Common myeloid progenitor, CD34-positive (primary cell): ENCODE measurements at places on chromosomes 12 and 14.
A peak's percentile ranks its signal among the peaks of the same experiment; 100 is the strongest.

DNA sequence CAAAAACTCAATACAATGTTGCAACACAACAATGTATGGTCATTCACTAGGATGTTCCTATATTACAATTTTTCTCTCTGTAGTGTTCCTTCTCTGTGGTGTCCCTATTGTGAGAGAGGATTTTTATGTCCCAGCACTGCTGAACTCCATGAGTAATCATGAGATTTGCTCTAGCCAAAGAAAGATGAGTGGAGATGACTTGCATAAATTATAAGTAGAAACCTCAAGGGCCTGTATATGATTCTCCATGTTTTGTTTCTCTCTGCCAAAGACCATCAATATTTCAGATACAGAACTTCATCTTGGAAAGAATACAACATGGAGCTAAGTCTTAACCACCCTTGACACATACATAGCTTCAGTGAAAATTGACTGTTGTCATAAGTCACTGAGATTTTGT lies 579.1 kb downstream of the TMTC2 start:
- no peak for DNase-seq

GRCh38 chr12:28367326-28367725 lies 177.1 kb downstream of the CCDC91 start:
- no peak for DNase-seq

DNA sequence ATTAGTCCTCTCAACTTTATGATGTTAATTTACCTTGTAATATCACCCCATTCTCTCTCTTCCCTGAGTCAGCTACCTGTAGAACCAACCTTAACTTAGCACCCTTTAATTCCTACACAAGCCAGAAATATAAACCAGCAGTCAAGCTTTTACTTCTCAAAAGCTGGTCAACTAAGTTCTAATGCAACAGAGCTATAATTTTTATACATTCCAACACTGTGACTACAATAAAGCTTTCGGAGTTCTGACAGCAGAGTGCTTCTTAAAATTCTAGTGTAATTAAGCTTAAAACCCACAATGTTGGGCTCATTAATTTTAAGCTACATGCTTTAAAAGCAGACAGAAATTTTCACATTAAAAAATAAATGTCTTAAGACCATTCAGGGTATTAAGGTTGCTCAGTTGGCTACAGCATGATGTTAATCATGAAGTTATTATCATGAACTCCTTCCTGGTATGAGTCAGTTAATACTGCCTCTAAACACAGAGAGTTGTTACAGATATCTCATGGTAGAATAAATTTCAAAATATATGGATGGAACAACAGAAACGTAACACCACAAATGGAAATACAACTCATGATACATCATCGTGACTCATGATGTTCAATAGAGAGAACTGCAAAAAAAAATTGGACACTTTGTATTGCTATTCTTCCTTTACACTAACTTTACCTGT lies 126.7 kb downstream of the EPS8 start:
- DNase-seq = peak; percentile 4

- DNase-seq = no peak
Observed at GRCh38 chr14:24389226-24389848, 9.5 kb upstream of the NYNRIN start.

- peak; percentile 68 for DNase-seq
Observed at GRCh38 chr12:80412343-80412953, 31.6 kb upstream of the PTPRQ start.

- peak; percentile 19 for DNase-seq
Observed at GRCh38 chr14:31122098-31122611, 85.4 kb downstream of the HECTD1 start.

- no peak for DNase-seq
Observed at GRCh38 chr12:94225947-94226630, 77.7 kb downstream of the PLXNC1 start.

GRCh38 chr12:66725031-66725430 lies 46.2 kb upstream of the GRIP1 start:
- DNase-seq = no peak

DNA sequence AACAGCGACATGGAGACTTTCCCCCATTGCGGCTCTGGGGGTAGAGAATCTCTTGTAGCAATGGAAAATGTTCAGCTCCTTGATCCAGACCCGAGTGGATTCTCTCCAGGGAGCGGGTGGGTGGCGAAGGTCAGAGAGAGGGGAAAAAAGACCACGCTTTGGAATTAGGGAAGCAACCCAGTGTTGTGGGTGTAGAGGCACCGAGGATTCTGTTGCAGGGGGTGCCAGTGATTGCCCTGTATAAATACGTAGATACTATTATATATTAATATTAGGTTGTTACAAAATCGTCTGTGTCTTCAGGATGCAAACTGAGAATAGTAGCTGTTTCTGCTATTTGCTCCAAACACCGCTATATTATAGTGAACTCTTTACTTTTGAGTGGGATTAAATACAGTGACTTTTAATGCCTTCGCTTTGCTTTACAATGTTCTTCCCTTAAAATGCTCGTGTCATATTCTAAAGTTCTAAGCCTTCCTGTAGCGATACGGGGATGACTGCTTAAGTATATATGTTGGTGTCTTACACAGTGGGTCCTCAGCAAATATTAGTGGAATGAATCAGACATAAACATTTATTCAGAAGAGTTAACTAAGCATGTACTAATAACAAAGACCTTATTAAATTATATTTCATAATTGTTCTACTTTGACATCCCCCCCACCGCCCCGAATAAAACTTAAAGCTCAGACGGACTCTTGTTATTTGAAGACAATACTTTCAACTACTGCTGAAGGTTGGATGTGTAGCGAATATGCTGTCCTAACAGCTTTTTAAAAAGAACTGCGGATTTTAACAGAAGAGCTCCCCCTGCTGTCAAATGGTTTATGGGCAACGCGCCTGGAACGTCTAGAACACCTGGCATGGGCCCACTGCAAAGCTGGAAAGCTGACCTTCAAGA lies 136.4 kb upstream of the KRAS start:
- DNase-seq = peak; percentile 93

DNA sequence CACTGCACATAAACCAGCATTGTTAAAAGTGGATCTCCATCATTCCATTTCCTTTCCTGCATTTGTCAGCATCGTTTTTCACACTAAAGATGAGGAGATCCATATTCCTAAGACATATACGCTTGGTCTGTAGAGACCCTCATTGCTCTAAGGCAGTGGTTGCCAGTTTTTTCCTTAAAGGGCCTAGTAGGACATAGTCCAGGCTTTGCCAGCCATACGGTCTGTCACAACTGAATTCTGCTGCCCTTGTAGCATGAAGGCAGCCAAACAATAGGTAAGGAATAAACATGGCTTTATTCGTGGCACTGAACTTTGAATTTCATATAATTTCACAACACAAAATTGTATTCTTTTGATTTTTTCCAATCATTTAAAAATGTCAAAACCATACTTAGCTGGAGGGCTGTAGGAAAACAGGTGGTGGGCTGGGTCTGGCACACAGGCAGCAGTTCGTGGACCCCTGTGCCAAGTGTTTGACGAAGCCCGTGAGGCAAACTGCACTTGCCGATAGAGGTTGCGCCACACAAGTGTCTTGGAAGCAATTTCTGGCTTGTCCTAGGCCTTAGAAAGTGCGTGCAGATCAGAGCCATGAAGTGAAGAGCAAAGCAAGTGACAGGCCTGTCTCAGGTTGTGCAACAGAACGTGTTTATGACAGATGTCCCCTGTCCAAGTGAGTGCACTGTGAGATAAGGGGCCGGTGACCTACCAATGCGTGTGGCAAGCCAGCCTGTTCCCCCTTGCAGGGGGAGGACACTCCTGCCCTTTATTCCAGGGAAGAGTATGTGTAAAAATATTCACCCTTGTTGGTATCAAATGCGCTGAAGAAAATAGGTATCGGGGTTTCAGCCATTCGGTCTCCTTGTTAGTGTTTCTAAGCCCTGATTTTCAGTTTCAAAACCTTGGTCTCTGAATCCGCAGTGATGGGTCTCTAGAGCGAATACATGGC lies 916 bp upstream of the CHPT1 start:
- DNase-seq = peak; percentile 35

DNA sequence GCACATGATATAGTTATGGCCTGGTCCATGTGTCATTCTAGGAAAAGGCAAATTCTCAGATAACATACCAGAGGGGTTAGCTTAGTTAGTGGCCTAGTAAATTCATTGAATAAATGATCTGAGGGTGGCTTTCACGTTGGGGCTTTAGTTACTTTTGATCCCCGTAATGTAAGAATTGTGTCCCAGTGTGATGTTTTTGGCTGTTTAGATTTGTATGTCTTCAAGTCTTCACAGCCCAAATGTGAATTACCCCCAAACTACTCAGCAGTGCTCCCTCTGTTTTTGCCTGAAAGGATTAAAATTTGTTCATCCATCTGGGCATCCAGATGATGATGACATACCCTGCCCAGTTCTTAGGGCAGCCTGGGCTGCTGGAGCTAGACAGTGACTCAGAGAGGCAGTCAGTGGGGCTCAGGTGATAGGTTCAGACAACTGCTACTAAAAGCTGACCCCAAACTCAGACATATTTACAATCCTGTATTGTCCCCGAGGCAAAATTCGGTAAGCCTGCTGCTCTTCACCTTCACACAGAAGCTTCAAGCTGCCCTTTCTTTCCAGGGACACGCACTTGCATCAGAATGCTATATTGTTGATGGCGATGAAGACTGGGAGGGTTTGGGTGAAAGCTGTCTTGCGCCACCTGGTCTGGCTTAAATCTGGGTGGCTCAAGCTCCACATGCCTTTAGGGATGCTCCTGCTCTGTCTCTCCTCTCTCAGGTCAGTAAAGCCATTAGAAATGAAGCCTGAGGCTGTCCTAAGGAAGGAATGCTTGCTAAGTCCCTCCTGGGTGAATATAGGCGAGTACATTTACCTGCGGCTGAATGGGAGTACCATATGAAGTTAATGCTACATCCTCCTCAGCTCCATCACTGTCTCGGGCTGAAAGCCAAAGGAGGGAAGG lies 10.3 kb downstream of the GPRC5D start:
- DNase-seq = no peak

GRCh38 chr12:116534311-116535121 lies 24.7 kb upstream of the MAP1LC3B2 start:
- no peak for DNase-seq
